ENCODE measurements at places on chromosomes 12 and 14.

GRCh38 chr12:128807161-128807724, 16.5 kb downstream of the SLC15A4 start:
- no peak for DNase-seq

- no peak for DNase-seq
Observed at GRCh38 chr12:6745741-6746525, 7.0 kb downstream of the MLF2 start.

DNA sequence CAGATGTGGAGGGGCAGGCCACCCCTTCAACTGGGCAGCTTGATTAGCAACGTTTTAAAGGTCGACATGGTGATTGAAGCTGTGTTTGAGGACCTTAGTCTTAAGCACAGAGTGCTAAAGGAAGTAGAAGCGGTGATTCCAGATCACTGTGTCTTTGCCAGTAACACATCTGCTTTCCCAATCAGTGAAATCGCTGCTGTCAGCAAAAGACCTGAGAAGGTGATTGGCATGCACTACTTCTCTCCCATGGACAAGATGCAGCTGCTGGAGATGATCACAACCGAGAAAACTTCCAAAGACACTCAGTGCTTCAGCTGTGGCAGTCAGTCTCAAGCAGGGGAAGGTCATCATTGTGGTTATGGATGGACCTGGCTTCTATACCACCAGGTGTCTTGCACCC, 23.9 kb upstream of the AICDA start:
- DNase-seq: no peak

DNA sequence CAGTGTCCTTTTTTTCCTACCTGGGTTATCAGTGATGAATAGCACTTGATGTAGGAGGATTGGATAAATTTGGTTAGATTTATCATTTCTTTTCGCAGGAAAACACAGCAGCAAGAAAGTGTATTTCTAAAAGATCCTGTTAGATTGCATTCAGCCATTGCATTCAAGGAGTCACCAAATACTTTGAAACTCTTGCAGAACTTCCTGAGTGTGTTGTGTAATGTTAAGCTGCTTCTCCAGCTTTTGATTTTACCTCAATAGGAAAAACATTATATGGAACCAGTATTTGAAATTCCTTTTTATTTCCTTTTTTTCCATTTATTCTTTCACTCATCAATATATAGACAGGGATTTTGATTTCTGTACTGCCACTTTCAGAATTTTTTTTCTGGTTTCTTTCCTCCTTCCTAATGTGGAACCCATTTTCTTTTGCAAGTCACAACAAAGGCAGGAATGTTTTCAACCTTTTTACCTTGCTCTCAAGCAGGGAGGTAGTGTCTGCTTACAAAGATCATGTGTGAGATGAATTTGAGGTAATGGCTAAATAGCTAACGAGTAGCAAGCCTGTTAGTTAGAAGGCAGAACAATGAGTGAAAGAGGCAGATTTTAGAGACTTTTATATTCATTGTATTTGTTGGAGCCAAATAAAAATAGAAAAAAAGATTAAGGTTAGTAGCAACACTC, 56.2 kb downstream of the PPHLN1 start:
- DNase-seq: no peak

- DNase-seq: no peak
Observed at GRCh38 chr12:104526320-104526719, 69.6 kb downstream of the CHST11 start.

- DNase-seq: no peak
Observed at GRCh38 chr14:84453307-84453950, 1076.5 kb upstream of the FLRT2 start.

DNA sequence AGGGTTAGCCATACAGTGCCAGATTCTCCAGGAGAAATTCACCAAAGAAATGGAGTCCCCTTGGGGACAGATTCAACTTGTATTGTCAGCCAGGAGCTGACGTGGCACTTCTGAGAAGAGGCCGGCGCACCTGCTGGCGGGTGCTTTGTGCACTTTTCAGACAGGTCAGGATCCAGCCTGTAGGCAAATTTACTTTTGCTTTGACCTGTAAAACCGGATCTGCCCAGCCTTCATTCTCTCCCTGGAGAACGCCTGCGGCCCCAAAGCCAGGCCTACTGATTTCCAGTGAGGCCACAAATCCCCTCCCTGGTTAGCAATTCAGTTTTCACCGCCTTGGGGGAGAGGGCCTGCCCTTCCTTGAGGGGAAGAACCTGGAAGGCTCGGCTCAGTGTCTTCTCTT, 17.4 kb downstream of the P2RX4 start:
- no peak for DNase-seq

DNA sequence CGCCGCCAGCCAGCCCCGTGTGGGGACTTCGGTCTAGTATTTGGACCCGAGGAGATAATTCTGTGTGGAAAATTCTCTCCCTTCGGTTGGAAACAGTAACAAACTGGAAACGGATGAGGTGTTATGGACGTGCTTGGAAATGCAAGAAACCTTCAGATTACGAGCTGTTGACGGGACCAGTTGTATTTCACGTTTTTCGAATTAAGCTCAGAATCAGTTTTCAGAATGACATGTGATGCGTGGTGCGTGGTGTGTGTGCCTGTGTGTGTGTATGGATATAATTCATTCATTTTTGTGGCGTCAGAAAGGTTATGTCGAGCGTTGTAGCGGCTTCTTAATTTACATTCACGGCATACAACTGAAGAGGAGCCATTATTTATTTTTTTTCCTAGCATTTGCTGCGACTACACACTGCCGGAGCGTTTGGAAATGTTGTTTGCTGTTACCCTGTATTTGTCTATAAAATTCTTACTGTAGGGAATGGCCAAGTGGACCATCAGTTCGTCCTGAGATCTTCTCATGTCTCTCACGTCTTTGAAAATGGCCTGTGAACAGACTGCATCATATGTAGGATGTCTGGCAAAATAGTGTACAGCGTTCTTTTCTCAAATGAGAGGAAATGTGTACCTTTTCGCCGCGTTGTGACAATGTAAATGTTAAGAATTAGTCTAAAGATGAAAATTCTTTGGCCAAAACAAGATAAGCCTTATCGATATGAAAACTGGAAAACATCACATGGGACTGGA, 1.3 kb downstream of the TRAF3 start:
- DNase-seq: no peak

DNA sequence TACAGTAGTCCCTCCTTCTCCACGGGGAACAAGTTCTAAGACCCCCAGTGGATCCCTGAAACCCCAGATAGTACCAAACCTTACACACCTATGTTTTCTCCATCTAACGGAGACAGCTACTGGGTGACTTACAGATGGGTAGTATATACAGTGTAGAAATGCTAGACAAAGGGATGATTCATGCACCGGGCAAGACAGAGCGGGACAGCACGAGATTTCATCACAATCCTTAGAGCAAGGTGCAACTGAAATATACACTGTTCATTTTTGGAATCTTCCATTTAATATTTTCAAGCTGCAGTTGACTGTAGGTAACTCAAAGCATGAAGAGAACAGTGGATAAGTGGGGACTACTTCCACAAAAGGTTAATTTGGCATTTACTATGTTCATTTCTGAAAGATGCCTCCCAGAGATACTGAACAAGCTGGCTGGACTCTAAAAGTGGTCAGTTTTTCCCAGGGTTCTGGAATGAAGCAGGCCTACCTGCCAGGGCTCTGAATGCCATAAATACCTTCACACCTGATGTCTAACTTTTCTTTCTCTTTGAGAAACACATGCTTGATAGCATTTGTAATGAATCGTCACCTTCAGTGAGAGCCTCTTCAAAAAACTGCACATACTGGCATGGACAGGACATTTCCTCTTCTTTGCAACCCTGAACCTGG, 127.7 kb upstream of the FOXN3 start:
- no peak for DNase-seq

DNA sequence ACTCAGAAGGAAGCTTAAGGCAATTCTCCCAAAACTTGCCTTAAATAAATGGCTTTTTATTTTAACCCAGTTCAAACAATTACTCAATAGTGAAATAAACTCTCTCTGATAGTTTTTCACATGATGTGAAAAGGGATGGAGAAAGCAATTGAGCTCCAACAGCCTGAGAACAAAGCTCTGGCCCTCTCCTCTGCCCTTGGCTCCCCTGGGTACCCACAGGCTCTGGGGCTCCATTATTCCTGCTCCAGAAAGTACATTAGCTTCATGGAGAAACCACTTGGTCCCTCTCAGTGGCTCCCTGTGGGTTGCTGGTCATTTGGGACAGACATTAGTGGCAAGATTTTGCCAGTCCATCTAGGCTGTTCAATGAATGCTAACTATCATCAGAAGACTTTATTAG, 242.8 kb downstream of the ATP23 start:
- DNase-seq: no peak

DNA sequence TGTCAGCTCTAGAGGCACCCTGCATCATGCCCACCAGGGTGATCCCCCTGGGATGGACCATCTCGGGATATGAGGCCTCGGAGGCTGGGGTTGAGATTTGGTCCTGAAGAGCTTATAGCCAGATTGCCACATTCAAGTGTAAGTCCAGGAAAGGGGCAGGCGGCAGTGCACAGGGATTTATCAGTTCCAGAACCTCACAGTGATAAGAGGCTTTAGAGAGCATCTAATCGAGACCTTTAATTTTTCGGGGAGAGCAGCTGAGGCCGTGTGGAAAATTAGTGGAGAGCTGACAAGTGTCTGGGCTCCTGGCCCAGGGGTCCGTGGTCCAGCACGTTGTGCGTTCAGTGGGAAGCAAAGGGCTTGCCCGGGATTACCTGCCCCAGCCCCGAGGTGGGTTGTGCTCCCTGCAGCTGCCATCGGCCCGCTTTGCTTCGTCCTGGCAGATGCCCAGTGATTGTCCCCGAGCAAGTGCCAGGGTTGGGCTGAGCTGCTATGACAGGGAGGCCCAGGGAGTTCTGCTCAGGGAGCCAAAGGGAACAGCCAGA, 52.1 kb downstream of the C14orf132 start:
- DNase-seq: no peak

- DNase-seq: no peak
Observed at GRCh38 chr12:27133022-27133590, 50.7 kb upstream of the C12orf71 start.

DNA sequence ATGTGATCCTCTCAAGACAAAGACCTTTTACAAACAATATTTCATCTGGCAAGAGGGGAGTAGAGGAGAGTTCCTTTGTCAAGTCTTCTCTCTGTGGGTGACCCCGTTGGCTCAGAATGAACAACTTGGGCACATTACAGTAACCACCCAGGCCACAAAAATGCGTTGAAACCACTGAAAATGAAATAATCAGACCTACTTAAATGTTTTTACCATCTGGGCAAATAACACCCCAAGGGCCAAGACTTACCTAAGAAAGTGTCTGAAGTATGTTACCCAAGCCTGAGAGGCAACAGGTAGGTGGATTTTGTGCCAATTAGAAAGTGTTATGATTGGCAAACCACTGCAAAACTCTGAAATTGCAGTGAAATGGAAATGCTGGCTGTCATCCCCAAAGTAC, 1.3 kb downstream of the TC2N start:
- no peak for DNase-seq

GRCh38 chr14:50823051-50823761, 7.8 kb downstream of the NIN start:
- no peak for DNase-seq

DNA sequence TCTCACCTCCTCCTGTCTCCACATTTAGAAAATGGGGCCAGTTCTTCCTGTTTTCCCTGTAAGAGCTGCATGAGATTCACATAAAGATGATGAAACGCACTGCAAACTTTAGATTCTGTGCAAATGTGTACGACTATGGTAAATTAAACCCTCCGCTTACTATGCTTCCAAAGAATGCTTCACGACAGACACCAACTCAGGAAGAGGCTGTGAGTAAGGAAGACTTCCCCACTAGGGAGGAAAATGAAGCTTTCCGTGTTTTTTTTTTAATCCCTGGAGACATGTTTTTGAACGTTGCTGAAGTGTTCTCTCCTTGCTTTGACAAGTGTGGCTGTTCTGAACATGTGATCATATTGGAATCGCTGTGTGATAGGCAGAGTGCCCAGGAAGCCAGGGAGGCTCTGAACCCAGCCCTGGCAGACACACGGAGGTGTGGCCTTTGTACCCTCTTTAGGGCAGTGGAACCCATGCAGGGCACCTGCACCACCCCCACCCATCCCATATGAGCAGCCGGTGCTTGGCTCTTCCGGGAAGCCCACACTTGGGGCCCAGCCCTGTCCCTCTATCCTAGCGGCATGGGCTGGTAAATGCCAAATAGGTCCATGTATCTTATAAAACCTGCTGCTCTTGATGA, 7.5 kb upstream of the SYNE3 start:
- DNase-seq: no peak

DNA sequence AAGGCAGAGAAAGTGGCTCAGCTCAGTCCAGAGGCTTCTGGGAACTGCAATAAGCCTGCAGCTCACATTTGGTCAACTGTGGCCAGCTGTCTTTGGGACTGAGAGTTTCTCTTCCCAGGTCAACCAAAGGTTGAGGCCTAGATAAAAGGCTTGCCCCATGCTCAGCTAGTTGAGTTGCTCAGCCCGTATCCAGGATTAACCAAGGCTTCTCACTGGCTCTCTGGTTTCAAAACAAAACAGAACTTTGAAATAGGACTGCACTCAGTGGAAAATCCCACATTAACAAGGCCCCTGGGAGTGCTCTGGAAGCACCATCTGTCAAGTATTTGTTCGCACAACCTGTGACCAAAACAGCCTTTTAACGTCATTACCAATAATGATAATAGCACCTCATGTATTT, 40.3 kb upstream of the NUAK1 start:
- DNase-seq: no peak

DNA sequence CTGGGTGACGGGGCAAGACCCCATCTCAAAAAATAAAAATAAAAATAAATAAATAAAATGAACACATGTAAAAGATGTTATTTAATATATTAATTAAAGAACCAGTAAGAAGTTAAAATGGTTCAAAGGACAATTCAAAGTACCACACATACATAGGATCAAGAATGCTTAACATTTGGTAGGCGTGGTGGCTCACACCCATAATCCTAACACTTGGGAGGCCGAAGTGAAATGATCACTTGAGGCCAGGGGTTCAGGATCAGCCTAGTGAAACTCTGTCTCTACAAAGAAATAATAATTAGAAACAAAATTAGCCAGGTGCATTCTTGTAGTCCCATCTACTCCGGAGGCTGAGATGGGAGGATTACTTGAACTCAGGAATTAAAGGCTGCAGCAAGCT, 53.3 kb downstream of the SPATS2 start:
- no peak for DNase-seq

GRCh38 chr12:89874146-89874545, 165.5 kb upstream of the ATP2B1 start:
- DNase-seq: no peak

- DNase-seq: no peak
Observed at GRCh38 chr14:91484744-91485143, 25.4 kb downstream of the PPP4R3A start.

- DNase-seq: no peak
Observed at GRCh38 chr12:93055221-93055620, 126.1 kb upstream of the EEA1 start.

GRCh38 chr12:8692573-8692972, 5.2 kb upstream of the RIMKLB start:
- DNase-seq: no peak
